ENCODE measurements at places on chromosomes 7 and 10.
A peak's percentile ranks its signal among the peaks of the same experiment; 100 is the strongest.

GRCh38 chr10:110642204-110643034 lies 1.7 kb upstream of the RBM20 start:
- H3K4me3 ChIP-seq = peak overlapping the region; percentile 84
- peaks cover 59% of the 10 kb centered on the region for H3K4me1 ChIP-seq
- no peak for DNase-seq
- H3K27me3 ChIP-seq = peaks cover 5% of the 10 kb centered on the region
- peak overlapping the region; percentile 93 for H3K27ac ChIP-seq

- H3K36me3 ChIP-seq = no peaks in the 10 kb centered on the region
- H3K27ac ChIP-seq = no peak overlapping the region
- H3K27me3 ChIP-seq = peaks cover 74% of the 10 kb centered on the region
- peak overlapping the region; percentile 63 for H3K4me3 ChIP-seq
- DNase-seq = no peak
- peaks cover 24% of the 10 kb centered on the region for H3K4me1 ChIP-seq
Observed at GRCh38 chr10:100826661-100826982, 81.2 kb downstream of the PAX2 start.

- H3K27me3 ChIP-seq = no peaks in the 10 kb centered on the region
- no peak for DNase-seq
- H3K36me3 ChIP-seq = no peaks in the 10 kb centered on the region
- H3K4me1 ChIP-seq = no peaks in the 10 kb centered on the region
- no peak overlapping the region for H3K4me3 ChIP-seq
Observed at GRCh38 chr7:64320547-64321513, 7.1 kb downstream of the ZNF736 start.

GRCh38 chr10:33746836-33747268 lies 412.4 kb upstream of the NRP1 start:
- H3K4me3 ChIP-seq = no peak overlapping the region

DNA sequence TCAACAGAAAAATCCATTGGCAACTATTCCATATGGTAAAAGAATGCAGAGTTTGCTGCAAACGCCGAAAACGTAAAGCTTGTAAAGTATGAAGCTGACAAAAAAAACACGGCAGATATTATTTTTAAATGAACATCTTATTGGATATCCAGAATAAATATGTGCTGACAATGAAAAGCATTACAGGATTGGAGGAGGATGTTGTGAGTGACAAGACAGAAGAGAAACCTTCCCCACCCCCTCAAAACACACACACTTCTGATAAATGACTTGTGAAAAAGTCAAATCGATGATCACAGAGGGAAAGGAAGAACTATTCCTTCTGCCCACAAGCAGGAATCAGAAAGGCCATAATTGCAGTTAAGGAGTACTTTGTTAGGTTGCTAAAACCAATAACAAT lies 14.6 kb downstream of the FAM131B start:
- H3K27ac ChIP-seq = no peak overlapping the region
- H3K4me1 ChIP-seq = peaks cover 6% of the 10 kb centered on the region
- no peak for DNase-seq
- peaks cover 40% of the 10 kb centered on the region for H3K27me3 ChIP-seq
- no peak overlapping the region for H3K4me3 ChIP-seq

DNA sequence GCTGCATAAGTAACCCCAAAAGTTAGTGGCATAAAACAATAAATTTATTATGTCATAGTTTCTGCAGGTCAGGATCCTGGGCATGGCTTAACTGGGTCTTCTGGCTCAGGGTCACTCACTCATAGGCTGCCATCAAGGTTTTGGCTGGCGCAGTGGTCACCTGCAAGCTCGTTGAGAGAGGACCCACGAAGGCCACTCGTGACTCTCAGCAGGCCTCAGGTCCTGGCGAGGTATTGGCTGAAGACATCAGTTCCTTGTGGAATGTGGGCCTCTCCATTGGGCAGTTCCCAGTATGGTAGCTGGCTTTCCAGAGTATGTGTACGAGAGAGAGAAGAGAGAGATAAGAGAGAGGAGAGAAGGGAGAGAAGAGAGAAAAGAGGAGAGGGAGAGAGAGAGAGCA lies 138.3 kb upstream of the KLF14 start:
- H3K36me3 ChIP-seq = no peaks in the 10 kb centered on the region
- H3K4me1 ChIP-seq = peaks cover 9% of the 10 kb centered on the region
- DNase-seq = no peak
- no peak overlapping the region for H3K27ac ChIP-seq

DNA sequence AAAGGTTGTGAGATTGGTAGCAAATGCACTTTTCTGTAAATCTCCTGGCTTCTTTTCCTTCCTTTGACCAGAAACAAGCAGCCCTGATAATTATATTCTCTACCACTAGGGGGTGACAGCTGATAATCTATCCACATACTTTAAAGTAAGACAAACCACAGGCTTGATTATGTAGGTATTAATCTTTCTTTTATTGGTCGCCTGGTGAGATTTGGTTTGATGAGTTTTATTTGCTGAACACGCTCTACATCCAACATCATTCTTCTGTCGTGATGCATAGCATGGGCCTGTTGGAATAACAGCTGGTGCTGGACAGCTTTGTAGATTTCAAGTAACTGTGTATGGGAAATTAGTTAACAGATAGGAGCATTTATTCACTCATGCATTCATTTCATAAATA lies 63.5 kb downstream of the ZNF365 start:
- no peak overlapping the region for H3K27ac ChIP-seq
- no peak for DNase-seq
- no peaks in the 10 kb centered on the region for H3K36me3 ChIP-seq
- no peak overlapping the region for H3K4me3 ChIP-seq
- peaks cover 20% of the 10 kb centered on the region for H3K27me3 ChIP-seq

- no peak overlapping the region for H3K4me3 ChIP-seq
- peaks cover 34% of the 10 kb centered on the region for H3K27me3 ChIP-seq
- H3K27ac ChIP-seq = no peak overlapping the region
- H3K4me1 ChIP-seq = peaks cover 23% of the 10 kb centered on the region
- DNase-seq = no peak
Observed at GRCh38 chr10:115979576-115979975, 293.4 kb downstream of the GFRA1 start.

DNA sequence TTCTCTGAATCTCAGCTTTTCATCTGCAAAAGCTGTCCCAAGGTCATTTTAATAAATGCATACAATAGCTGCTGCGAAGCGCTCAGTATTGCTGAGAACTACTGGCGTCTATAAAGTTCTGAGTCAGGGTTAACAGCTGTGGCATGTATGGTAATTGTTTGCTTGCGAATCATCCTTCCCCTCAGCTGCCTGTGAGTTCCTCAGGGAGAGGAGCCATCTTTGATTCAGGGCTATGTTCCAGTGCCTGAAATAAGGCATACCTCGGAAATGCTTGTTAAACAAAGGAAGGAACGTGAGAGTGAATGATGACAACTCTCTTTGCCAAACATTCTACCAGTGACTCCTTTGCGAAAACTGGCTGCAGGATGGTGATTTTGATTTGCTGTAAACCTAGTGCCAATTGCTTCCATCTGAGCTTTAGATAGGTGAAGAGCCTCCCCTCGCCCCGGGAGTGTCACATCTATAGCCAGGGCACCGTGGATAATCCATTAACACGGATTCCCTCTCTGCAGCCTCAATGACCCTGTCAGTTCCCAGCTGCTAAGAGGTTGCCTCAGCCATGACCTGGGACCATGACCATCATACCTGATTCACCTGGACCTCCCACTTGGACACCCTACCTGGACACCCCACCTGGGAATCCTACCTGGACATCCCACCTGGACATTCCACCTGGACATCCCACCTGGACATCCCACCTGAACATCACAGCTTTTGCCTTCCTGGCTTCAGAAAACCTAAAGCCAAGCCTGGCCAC lies 39.6 kb downstream of the GPRIN2 start:
- H3K4me1 ChIP-seq = no peaks in the 10 kb centered on the region
- DNase-seq = peak; percentile 37
- H3K27ac ChIP-seq = no peak overlapping the region
- no peaks in the 10 kb centered on the region for H3K27me3 ChIP-seq

- H3K36me3 ChIP-seq = no peaks in the 10 kb centered on the region
- no peak overlapping the region for H3K27ac ChIP-seq
- peaks cover 42% of the 10 kb centered on the region for H3K27me3 ChIP-seq
- H3K4me3 ChIP-seq = no peak overlapping the region
Observed at GRCh38 chr7:155163696-155164095, 93.6 kb downstream of the HTR5A start.

- peaks cover 8% of the 10 kb centered on the region for H3K4me1 ChIP-seq
- H3K27ac ChIP-seq = no peak overlapping the region
- no peaks in the 10 kb centered on the region for H3K36me3 ChIP-seq
- H3K27me3 ChIP-seq = peaks cover 78% of the 10 kb centered on the region
Observed at GRCh38 chr10:22346096-22346661, 883 bp downstream of the SPAG6 start.

- H3K4me1 ChIP-seq = peaks cover 7% of the 10 kb centered on the region
- no peaks in the 10 kb centered on the region for H3K36me3 ChIP-seq
- DNase-seq = no peak
Observed at GRCh38 chr7:106537119-106537518, 123.8 kb downstream of the CCDC71L start.

DNA sequence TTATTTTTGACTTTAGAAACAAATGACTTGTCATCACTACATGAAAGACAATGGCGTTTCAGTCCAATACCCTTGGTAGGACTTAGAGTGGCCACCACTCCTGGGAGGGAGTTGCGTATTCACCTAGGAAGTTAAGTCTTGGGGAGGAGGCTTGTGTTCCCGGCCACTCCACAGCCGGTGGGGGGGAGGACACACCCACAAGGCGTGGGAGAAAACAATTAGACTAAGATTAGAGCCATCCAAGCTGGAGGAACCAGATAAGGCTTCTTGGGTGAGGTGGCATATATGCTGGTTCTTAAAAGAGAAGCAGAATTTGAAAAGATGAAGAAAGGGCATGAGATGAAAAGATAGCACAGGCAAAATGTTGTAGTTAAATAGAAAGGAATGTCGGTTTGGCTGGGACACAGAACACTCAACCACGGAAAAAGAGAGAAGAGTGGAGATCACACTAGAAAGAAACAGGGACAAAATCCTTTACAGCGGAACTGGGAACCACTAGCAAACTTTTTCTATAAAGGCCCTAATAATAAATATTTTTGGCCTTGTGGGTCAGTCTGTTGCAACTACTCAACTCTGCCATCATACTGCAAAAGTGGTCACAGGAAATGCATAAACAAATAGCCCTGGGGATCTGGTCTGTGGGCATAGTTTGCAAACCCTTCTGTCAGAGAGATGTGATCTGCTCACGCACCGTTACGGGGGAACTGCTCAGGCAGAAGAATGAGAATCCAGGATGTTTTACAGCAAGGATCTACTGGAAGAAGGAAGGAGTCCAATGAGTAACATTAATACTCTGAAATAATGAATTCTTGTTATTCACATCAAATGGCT lies 651.8 kb downstream of the PARD3 start:
- H3K27ac ChIP-seq = peak overlapping the region; percentile 4
- no peak overlapping the region for H3K4me3 ChIP-seq
- no peaks in the 10 kb centered on the region for H3K4me1 ChIP-seq
- DNase-seq = no peak
- H3K27me3 ChIP-seq = no peaks in the 10 kb centered on the region
- H3K36me3 ChIP-seq = peaks cover 16% of the 10 kb centered on the region

GRCh38 chr7:2321020-2321419 lies 6.8 kb upstream of the SNX8 start:
- H3K4me3 ChIP-seq = no peak overlapping the region
- peaks cover 3% of the 10 kb centered on the region for H3K4me1 ChIP-seq
- DNase-seq = no peak
- H3K27ac ChIP-seq = peak overlapping the region; percentile 73

DNA sequence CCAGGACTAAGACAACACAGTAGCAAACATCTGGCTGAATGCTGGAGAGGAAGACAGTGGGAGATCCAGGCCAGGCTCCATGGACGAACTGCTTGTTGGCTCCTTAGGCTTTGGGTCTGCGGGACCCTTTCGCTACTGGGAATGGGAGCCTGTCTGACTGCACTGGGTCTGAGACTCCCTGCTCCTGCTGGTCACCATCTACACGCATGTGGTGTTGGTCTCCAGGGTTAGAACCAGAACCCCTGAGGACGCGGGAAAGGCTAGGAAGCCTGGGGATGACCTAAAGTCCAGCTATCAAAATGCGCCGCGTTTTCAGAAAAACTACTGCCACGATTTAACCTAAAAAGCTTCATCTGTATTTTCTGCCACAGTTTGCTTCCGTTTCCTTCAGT lies 817 bp upstream of the DNAJB6 start:
- H3K4me1 ChIP-seq = peaks cover 21% of the 10 kb centered on the region
- peak overlapping the region; percentile 99 for H3K27ac ChIP-seq
- H3K27me3 ChIP-seq = peaks cover 3% of the 10 kb centered on the region
- H3K36me3 ChIP-seq = no peaks in the 10 kb centered on the region

DNA sequence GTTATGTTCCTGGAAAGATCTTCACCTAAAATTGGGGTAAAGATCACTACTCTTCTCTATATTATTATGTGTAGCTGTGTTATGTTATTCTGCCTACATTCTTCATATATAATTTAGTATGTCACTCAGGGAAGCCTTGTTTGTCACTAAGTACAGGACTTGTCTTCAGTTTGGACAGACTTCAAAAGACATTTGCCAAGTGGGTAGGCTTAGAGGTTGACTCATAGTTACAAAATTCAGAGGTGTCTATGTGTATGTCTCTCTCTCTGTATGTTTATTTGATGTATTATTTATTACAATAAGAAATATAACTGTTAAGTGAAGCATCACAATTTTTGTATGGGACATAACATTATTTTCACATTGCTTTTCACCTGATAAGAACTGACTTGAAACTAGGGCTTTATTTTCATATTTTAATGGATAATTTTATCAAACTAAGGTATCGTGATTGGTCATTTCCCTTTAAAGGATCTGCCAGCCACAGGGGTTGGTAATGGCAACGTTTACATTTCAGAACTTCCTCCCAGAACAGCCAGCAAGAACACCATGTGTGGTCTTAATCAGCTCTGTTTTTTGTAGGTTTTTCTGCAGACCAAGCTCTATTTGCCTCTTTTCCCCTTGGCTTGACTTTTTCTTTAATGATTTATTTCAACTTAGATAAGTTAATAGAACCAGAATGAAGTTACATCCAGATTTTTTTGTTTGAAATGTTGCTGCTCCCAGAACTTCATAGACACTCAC lies 262.1 kb upstream of the CACNA2D1 start:
- H3K27me3 ChIP-seq = no peaks in the 10 kb centered on the region
- DNase-seq = no peak

- H3K27me3 ChIP-seq = peaks cover 6% of the 10 kb centered on the region
- peaks cover 6% of the 10 kb centered on the region for H3K4me1 ChIP-seq
- no peak for DNase-seq
- no peaks in the 10 kb centered on the region for H3K36me3 ChIP-seq
- H3K4me3 ChIP-seq = no peak overlapping the region
Observed at GRCh38 chr10:122285506-122286444, 14.7 kb downstream of the BTBD16 start.

DNA sequence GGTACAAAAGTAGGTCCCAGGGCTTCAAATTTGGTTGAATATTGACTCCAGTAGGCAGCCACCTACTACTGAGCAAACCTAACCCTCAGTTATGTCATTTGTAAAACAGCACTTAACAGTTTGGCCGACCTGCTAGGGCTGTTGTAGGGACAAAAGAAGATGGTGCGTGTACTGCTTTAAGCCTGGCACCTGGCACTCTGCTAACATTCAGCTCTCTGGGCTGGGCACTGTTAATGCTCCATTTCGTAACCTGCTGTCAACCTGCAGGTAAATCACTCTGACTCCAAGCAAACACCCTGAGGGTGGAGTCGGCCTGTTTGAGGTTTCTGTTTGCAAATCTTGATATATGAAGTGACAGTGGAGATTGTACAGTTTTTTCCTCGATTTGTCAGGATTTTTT lies 7.2 kb downstream of the ZKSCAN1 start:
- H3K4me3 ChIP-seq = no peak overlapping the region
- H3K27me3 ChIP-seq = no peaks in the 10 kb centered on the region
- H3K36me3 ChIP-seq = peaks cover 25% of the 10 kb centered on the region

- H3K27ac ChIP-seq = no peak overlapping the region
- H3K27me3 ChIP-seq = no peaks in the 10 kb centered on the region
- no peaks in the 10 kb centered on the region for H3K36me3 ChIP-seq
- H3K4me3 ChIP-seq = no peak overlapping the region
Observed at GRCh38 chr10:77922566-77923179, 3.9 kb downstream of the DLG5 start.

- peaks cover 43% of the 10 kb centered on the region for H3K27me3 ChIP-seq
- no peak for DNase-seq
- H3K36me3 ChIP-seq = no peaks in the 10 kb centered on the region
Observed at GRCh38 chr10:49661140-49661856, 18.2 kb upstream of the C10orf53 start.

Measured in mesothelial cell of epicardium (in vitro differentiated cells).